ENCODE measurements at places on chromosomes 5 and 9.

DNA sequence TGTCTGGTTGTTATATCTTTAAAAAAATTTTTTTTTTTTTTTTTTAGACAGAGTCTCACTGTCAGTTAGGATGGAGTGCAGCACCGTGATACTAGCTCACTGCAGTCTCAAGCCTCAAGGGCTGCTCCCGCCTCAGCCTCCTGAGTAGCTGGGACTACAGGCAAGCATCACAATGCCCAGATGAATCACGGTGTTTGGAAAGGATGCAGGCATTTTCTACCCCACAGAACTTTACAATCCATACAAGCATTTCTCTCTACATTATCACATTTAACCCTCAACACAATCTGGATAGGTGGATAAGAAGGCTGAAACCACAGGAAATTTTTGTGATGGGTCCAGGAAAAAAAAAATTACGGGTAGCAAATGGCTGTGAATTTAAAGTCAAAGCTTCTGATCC, 5.8 kb upstream of the PCA3 start:
- no peak for DNase-seq

DNA sequence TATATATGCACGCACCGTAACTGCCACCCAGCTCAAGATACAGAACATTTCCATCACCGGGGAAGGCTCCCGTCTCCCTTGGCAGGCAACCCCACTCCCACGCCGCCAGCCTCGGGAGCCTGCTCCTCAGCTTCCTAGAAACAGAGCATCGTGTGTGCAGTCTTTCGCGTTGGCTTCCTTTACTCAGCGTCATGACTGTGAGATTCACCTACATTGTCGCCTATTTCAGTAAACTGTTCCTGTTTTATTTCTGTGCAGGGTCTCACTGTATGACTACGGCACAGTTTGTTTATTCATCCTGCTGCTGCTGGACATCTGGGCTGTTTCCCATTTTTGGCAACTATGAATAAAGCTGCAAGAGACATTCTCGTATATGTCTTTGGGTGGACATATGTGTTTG, 90.7 kb downstream of the STK10 start:
- DNase-seq: no peak

DNA sequence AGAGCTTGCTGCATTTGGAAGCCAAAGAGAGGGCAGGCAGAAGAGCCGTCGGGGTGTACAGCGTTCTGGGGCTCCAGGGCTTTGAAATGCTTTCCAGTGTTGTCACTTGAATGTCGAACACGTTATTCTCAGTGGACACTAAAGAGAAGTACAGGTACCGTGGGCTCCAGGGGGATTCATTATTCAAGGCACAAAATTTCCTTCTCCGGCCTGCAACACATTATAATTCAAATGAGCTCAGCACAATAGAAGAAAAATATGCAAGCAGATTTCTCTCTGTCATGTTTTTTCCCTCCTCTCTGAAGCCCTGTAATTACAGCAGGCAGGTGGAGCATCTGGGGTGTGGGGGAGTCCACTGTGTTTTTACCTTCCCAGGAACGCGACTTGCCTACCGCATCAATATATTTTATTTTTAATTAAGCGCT, 293.1 kb downstream of the ZSWIM6 start:
- no peak for DNase-seq

DNA sequence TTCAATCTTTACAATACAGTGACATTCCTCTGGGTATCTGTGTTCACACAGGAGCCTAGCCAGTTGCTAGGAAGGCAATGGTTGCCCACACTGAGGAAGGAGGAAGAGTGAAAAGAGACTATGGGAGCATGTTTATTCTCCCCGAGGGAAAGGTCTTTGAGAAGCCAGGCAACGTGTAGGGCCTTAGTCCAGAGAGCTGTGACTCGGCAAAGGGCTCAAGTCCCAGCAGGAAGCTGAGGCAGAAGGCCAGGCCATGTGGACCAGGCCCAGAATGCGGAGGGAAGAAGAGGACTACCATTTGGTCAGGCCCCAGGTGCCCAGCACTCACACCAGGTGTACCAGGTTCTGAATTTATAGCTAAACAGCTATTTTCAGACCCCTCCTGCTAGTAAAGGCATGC, 136.6 kb upstream of the DMAC1 start:
- no peak for DNase-seq

DNA sequence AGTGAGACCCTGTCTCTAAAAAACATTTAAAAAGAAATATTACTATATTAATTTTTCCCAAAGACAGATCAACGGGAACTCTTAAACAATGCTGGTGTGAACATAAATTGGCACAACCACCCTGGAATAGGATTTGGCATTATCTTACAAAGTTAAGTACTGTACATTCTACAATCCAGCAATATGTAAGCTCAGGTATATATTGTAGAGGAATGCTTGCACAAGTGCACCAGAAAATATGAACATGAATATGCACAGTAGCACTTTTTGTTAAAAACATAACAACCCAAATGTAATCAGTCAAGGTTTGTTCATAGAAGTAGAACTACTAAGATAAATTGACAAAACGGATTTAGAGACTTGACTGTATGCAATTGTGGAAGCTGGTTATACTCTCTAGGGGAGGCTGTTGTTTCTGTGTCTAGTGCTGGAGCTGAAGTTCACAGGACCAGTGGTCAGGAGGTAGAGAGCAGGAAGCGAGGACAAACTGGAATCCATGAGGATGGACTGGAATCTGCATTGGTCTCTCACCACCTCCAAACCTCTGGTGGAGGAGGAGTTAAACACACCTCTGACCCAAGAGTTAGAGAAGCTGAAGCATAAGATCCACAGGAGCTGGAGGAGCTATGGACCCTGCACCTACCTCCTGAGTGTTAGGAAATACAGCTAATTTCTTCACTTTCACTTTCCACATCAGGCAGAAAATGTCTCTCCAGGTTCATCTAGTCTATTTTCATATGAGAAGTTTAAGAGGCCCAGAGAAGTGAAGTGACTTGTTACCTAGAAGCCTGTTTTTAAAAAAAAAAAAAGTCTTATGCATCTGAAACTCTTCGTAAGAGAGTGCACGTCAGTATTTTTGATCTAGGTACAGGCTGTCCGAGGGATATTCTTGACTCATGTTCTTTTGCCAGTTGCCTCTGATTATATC, 20.3 kb upstream of the RIC1 start:
- no peak for DNase-seq

GRCh38 chr9:107782789-107783188, 293.2 kb upstream of the KLF4 start:
- no peak for DNase-seq

GRCh38 chr5:67393211-67393610, 196.6 kb upstream of the CD180 start:
- DNase-seq: no peak

- DNase-seq: peak; percentile 45
Observed at GRCh38 chr5:168300326-168301182, 9.1 kb downstream of the WWC1 start.

GRCh38 chr5:137747848-137748247, 6.3 kb downstream of the HNRNPA0 start:
- DNase-seq: no peak

- peak; percentile 83 for DNase-seq
Observed at GRCh38 chr5:172868436-172868923, 34.4 kb downstream of the ERGIC1 start.

- peak; percentile 43 for DNase-seq
Observed at GRCh38 chr5:132500931-132501628, 10.5 kb upstream of the IRF1 start.
